ENCODE measurements at places on chromosomes 3 and 15.

- DNase-seq = no peak
Observed at GRCh38 chr3:149650828-149651227, 7.0 kb downstream of the WWTR1 start.

GRCh38 chr15:59244337-59244736 lies 37.7 kb downstream of the LDHAL6B start:
- DNase-seq = no peak

DNA sequence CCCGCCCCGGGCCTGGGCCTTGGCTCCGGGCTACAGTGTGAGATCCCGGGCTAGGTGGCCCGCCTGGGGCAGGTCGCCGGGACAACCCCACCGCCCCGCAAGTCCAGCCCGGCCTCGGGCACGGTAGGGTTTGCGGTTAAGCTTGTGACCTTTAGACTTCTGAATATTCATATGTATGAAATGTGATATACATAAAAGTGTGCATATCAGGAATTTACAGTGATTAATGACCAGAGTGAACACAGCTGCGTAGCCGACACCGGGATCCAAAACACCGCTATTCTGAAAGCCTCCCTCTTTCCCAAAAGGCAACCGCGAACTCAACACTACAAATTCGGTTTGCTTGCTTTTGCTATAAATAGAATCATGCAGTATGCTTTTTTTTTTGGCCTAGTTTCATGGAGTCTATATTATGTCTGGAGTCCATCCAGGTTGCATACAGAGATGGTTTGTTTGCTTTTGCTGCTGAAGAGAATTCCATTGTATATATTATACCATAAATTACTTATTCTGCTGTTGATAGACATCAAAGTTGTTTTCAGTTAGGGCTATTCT lies 636 bp upstream of the SNRPA1 start:
- no peak for DNase-seq

DNA sequence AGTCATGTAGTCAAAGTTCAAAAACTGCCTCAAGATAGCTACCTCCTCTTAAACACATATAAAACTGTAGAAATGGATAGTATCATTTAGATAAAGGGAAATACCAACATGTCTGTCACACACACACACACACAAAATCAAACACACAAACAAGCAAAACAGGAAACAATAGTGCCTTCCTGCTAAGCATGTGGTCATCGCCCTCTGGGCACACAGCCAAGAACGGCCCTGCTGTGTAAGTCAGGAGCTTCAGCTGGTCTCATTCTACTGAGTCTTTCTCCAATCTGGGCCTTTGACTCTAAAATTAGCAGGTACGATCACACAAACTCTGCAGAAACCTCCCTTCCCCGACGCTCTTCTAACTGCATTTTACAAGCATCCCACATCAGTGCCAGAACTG lies 272.2 kb upstream of the CHRNA7 start:
- no peak for DNase-seq

- DNase-seq = no peak
Observed at GRCh38 chr15:34976743-34977142, 7.2 kb upstream of the AQR start.

DNA sequence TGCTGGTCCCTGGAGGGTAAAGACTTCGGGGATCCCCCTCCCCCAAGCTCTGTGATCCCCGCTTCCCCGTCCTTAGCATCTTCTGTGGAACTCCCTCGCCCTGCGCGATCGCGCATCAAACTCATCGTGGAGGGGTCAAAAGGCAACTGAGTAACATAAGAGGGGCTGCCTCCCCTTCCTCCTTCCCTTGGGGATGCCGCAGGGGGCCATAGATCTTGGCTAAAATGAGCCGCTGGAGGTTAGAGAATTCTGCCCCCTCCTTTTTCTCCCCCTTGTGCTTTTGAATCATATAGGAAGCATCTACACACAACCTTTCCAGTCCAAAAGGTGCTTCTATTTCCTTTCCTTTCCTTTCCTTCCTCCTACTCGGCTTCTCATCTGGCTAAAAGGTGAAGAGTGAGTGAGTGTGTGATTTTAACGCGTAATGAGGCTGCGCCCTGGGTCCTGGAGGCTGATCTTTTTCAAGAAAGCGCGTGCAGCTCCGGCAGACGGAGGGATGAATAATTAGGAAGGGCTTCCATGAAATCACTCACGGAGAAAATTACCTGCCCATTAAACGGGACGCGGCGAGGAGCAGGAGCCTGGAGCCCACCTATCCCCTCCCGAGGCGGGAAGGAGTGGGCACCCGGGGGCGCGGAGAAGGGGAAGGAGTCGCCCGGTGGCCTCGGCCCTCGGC lies 831 bp upstream of the ROBO2 start:
- DNase-seq = no peak

DNA sequence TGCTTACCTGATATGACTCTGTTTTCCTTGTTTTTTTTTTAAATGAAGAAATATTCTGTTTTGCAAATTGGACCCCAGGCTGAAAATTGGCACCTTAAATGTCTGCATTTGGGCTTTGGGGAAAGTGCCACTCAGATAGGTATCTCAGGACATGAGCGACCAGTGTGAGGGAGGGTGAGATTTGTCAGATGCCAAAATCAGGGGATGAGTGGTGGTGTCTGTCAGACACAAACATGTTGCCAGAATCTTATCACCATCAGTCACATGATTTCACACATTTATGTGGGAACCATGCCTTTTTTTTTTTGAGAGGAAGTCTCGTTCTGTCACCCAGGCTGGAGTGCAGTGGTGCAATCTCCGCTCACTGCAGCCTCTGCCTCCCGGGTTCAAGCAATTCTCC lies 75.6 kb upstream of the OSBPL11 start:
- no peak for DNase-seq

GRCh38 chr15:94704946-94705345 lies 473.6 kb downstream of the MCTP2 start:
- DNase-seq = no peak

DNA sequence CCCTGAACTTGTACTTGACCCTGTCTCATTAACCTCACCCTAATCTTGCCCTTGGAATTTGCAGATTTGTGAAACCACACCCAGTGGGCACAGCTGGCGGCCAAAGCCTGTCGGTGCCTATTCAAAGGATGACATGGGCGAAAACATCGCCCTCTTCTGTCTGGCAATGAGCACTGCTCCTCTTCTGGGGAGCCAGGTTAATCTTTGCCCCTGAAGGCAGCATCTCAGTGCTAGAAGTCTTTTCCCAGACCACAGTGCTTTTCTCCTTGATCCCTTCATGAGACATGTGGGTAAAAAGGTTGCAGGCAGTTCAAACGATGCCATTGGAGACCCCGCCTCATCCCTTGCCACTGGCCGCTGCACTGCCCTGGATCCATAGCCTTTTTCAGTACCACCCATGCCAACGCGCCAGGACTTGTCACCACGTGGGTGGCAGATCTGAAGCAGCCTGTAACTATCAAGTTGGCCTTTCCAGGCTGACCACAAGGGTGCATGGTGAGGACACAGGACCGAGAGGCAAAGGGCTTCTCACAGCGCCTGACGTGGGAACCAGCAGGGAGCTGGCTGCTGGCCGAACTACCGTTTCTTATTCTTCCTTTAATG lies 6.5 kb upstream of the DNASE1L3 start:
- peak; percentile 61 for DNase-seq

DNA sequence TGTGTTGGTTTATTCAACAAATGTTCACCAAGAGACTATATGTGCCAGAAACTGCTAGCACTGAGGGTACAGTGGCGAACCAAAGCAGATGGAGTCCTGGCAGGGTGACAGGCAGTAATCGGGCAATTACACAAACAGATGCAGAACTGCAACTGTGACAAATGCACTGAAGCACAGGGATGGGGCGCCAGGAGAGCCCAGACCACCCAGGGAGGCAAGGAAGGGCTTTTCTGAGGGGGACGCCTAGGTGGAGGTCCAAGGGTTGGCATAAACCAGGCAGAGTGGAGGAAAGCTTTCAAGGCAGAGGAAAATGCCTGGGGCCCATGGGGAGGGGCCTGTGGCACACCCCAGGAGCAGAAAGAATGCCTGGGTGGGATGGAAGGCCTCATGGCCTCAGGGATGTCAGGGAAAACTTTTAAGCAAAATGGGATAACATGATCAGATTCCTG lies 5.5 kb downstream of the DIS3L start:
- DNase-seq = no peak

DNA sequence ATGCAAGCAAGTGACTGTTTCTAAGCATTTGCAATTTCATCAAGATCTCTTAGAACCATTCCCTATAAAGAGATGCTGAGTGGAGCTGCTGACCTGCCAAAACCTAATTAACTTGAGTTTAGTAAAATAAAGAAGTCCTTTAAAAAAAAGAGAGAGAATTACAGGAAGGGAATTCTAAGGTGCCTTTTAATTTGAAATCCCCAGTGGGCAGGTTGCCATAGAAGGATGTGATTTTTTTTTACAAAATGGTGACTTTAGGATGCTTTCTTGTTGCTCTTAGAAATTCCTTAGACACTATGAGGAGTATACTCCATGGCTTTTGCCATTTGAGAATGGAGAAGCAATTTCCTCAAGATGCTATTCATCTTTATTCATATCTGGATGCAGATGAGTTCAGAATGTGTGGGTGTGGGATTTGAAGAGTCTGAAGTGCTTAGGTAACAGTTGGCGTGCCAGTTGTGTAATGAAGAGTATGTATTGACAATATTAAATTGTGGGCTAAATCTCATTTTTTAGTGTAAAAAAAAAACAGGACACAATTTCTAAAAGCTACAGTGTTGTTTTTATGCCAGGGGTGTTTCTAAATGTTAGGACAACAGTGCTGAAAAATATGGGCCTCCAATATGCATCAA lies 13.6 kb downstream of the LRRC3B start:
- DNase-seq = no peak

DNA sequence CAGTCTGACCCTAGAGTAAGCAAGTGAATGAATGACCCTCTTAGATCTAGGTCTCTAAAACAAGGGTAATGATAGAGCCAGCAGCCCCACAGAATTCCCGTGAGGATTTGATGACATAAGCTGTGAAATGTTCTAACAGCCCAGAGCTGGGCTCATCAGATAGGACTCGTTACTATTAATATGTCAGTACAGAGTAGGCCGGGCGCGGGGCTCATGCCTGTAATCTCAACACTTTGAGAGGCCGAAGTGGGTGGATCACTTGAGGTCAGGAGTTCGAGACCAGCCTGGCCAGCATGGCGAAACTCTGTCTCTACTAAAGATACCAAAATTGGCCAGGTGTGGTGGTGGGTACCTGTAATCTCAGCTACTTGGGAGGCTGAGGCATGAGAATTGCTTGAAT lies 190.3 kb downstream of the FEZF2 start:
- DNase-seq = no peak

- DNase-seq = no peak
Observed at GRCh38 chr15:70316059-70316600, 218.4 kb upstream of the TLE3 start.

DNA sequence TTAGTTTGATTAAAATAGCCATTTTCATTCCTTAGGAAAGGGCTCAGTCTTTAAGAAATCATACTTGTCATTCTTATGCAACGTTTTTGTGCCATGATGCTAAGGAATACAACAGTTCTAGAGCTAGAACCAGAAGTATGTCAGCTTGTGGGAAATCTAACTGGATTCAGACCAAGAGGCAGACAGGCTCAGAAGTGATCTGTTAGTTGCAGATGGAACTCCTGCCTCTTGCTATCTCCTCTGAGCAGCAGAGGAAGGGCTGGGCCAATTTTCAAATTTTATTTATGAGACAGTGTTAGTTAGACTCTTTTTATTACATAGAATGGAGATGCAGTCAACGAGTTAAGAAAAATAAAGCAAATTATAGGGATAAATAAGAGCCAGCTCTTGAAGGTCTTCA lies 48.5 kb upstream of the RYR3 start:
- DNase-seq = no peak

DNA sequence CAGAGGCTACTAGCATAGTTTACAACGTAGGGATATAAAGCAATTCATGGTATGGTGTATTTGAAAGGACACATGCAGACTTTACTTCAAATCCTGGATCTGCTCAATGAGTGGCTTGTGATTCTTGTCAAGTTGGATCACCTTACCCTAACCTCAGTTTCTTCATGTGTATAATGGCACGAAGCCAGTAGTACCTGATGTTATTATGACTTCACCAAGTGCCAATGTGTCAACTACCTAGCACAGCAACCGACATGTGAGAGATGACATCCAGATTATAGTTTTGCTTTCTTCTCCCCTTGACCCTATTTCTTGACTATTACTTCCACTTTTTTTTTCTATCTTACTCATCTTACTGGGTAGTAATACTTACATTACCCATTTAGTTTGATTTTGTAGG lies 304.5 kb downstream of the RBMS3 start:
- DNase-seq = no peak

DNA sequence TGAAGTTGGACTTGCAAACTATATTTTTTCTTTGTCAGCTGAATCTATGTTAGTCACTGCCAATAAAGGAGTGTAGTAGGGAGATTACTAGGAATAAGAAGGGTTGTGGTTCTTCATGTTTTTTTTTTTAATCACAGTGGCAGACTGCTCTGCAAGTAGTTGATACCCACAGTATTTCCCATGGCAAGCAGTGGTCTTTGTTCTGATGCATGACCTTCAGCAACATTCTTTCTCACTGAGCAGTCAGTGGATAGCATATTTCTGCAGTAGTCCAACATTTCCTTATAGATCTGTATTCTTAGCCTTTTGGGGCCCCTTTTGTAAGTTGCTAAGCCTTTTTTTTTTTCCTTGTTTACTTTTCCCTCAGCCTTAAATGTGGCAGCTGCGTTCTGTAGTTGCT lies 151.1 kb downstream of the DOCK3 start:
- no peak for DNase-seq

DNA sequence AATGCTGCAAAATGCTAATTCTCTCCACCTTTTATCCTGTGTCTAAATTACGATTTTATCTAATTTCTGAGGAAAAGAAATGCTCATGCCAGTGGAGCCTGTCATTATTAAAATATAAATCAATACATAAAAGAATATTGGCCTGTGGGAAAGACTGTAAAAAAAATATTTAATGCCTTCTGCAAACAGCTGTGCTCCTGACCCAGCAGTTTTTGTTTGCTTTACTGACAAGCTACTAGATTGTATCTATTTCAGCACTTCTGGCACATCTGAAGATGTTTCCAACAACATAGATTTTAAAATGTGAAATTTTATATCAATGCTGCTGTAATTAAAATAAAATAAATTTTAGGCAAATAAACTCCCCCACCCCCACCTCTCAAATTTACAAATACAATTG lies 493.6 kb upstream of the AGTR1 start:
- no peak for DNase-seq

- DNase-seq = no peak
Observed at GRCh38 chr3:34858067-34858660, 781.2 kb upstream of the ARPP21 start.

DNA sequence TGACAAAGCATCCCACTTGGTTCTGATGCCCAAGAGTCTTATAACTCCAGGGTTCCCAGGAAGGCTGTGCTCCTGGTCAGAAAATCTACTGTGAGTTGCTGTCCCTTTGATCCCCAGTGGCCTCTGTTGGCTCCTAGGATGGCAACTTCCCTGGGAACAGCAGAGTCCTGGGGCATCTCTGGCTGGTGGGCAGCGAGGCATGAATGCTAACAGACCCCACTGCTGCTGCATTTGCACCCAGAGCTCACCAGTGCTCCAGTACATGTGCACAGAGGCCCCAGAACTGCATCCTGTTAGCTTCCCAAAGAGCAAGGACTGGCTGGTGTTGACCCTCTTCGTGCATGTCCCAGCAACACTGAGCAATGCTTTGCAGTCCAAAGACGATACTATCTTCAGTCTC lies 15.7 kb downstream of the CAV3 start:
- DNase-seq = no peak
